ENCODE measurements at places on chromosomes 2 and 18.

DNA sequence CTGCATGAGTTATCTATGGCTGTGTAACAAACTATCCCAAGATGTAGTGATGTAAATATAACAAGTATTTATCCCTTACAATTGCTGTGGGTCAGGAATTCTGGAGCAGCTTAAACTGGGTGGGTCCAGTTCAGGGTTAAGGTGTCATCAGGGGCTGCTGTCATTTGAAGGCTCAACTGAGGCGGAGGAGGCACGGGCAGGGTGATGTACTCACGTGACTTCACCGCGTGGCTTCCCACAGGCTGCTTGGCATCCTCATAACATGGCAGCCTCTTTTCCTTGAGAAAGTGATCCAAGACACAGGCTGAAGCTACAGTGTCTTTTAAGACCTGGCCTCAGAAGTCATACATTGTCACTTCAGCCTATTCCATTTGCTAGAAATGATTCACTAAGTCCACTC is 125.8 kb downstream of the PTGR3 start:
- no peak for DNase-seq

- no peak for DNase-seq
Observed at GRCh38 chr2:236682651-236683422, 113.2 kb downstream of the ACKR3 start.

GRCh38 chr2:164964700-164965099 is 9.4 kb upstream of the SLC38A11 start:
- no peak for DNase-seq

DNA sequence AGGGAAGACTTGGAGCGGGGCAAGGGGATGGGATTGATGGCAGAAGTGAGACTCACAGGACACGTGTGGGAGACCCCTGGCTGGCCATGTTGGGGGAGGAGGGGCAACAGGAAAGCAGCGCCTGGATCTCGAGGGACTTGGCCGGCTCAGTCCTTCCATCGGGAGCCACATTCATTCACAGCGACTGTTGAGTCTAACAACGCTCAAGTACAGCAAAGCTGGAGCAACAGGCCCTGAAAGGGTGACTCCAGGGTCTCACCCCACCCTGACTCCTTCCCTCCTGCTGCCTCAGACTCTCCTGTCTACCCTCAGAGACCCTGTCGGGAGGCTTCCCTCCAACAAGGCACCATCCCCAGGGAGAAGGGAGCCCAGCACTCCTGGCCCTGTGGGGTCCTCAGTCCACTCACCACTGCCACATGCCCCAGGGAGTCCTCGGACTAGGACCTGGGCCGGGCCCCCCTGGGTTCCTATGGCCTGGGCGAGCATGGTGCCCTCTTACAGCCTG is 14.8 kb upstream of the ALPI start:
- DNase-seq, result no peak

GRCh38 chr2:172926785-172927640 is 148.6 kb upstream of the MAP3K20 start:
- DNase-seq, result no peak

DNA sequence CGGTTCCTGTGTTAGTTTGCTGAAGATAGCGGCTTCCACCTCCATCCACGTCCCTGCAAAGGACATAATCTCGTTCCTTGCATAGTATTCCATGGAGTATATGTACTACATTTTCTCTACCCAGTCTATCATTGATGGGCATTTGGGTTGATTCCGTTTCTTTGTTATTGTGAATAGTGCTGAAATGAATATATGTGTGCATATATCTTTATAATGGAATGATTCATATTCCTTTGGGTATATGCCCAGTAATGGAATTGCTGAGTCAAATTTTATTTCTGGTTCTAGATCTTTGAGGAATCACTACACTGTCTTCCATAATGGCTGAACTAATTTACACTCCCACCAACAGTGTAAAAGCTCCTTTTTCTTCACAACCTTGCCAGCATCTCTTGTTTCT is 255.4 kb upstream of the CDH2 start:
- no peak for DNase-seq

DNA sequence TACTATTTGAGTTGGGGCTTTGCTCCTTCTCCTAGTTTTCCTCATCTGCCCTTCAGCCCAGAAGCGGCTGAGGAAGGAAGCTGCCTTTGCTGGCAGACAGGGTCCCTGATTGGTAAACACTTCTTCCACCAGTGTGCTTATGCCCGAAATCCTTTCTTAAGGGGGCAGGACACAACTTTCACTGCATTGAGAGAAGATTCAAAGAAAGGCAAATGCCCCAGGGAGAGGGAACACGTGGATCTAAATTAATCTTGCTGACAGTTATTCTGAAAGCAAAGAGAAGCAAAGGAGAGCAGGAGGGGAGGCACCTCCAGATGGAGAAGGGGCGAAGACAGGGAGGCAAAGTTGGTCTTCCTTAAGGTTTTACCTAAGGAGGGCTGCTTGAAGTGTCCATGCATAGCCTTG is 92.1 kb upstream of the EFEMP1 start:
- DNase-seq, result no peak

DNA sequence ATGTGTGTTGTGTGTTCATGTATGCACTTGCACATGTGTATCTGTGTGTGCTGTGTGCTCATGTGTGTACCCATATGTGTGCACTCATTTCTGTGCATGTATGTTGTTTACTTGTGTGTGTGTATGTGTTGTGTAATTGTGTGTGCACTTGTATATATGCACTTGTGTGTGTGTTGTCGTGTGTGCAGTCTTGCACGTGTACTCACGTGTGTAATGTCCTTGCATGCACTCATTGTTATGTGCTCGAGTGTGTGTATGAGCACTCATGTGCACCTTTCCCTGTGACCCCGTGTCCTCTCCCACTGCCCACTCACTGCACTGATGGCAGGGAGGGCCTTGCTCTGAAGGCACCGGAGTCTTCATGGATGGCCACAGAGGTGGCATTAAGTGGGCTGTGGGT is 92.0 kb downstream of the SMIM21 start:
- DNase-seq, result no peak
